ENCODE measurements at places on chromosomes 16 and 17. TPM values are rescaled to one million over a fixed set of nuclear protein-coding genes. Genes with fewer than 3 reads are reported as not detected.

CRLF3 gene
- 8.5 TPM for total RNA-seq

CD300C gene
- total RNA-seq, result not detected

ABCA8 gene
- total RNA-seq, result 47.4 TPM

CACNG1 gene
- total RNA-seq, result not detected

NLGN2 gene
- 2.9 TPM for total RNA-seq

Data from subcutaneous preadipocyte (primary cell).